ENCODE measurements at places on chromosomes 13 and 19.

GRCh38 chr13:81172603-81173002 is 831.7 kb upstream of the SPRY2 start:
- DNase-seq = no peak

DNA sequence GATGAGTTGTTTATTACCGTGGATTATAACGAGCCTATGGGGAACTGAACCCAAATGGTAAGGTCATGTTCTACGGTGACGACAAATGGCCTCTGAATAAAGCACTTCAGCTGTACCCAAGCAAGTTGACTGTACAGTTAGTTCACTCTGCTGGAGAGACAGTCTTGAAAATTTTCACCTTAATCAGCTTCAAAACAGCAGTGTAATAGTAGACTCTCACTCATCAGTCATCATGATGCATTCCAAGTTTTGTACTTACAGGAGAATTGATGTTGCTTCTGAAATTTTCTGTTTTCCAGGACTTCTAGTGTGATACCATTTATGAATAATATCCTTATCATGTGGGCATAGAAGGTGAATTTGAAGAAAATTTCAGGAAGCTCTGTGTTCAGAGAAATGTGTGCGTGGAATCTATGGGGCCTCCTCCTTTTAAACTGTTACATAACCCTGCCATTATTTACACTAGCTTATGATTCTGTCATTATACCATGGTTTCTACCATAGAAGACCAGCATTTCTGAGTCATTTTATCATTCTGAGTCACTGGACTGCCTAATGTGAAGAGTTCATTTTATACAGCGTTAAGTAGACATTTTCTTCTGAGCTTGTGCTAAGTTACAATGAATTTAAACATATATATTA is 96.9 kb downstream of the WDFY2 start:
- DNase-seq = no peak

GRCh38 chr19:11330127-11330526 is 9.3 kb downstream of the RAB3D start:
- DNase-seq = no peak

DNA sequence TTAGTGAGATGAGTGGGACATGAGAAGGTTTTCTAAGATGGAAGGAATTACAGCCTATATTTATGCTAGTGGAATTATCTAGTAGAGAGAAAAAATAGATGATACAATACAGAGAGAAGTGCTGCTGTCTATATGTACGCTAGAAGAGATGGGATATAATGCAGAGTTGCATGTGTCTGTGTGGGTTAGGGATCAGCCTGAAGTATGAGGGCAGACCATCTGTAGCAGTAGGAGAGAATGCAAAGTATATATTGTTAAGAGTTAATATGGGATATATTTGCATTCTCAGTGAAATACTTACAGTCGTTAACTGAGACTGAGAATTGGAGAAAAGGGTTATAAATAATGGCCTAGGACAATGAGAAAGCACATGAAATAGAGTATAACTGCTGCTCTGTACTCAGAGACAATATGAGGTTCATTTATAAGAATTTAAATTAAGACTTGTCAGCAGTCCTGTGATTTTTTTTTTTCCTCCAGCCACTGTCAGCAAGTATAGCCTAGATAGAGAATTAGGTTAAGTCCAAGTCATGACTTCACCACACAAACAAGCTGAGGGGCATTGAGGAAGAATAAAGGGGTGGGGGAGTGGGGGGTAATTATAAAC is 77.8 kb downstream of the SLITRK1 start:
- no peak for DNase-seq

- no peak for DNase-seq
These were observed 53.5 kb downstream of the TNFSF13B start for GRCh38 chr13:108323031-108323430.

- DNase-seq = no peak
These were observed 100.5 kb downstream of the EPSTI1 start for GRCh38 chr13:42891591-42891990.

GRCh38 chr13:99969453-99969918 is 2.1 kb downstream of the ZIC5 start:
- peak; percentile 10 for DNase-seq

DNA sequence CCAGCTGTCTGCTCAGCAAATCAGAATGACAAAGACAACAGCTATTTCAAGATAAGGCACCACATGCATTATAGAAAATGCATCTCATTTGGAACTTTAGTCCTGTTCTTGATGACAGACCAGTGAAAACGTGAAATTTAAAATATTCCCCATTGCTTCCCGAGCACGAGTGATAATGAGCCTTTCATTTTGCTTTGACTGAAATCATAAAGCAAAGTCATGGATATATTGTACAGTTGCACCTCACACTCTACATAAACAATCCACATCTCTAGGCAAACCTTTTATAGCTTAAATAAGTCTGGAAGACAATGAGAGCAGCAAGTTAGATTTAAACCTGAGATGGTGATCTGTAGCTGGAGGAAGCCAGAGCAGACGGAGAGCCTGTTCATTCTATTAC is 79.1 kb downstream of the FAM216B start:
- DNase-seq = no peak

- no peak for DNase-seq
These were observed 3.7 kb upstream of the ZNRF4 start for GRCh38 chr19:5451494-5451893.

DNA sequence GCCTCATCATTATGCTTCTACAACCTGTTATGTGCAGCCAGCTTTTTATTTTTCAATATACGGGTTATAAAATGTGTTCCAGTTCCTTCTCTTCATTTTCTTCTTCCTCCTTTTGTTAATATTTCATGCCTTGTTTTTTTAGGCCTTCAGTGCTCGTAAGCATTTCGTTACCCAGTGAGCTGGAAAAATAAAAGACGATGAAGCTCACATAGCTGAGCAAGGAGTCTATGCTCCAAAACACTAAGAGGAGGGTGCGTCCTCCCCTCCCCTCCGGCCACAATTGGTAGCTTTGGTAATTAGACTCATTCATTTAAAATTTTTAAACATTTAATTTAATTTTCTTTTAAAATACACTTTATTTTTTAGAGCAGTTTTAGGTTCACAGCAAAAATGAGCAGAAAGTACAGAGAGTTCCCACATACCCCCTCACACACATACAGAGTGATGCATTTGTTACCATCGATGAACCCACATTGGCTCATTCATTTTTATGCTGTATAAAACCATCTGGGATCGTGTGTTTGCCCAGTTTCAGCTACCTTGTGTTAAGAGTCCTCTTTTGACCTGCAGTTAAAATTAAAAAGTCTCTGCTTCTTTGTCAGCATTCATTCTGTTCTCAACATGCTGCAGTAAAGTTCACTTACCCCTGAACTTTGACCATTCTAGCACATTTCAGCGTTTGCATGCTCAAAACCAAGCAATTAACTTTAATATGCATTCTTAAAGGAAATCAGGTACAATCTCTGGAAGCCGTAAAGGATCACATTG is 223.9 kb downstream of the LACC1 start:
- DNase-seq = no peak

GRCh38 chr13:94859278-94859691 is 146.9 kb upstream of the SOX21 start:
- no peak for DNase-seq

- DNase-seq = no peak
These were observed 54.4 kb downstream of the COL4A2 start for GRCh38 chr13:110361365-110361911.

All from CD4-positive, alpha-beta T cell treated with Interleukin-4 for 1 hour (primary cell).